ENCODE measurements at places on chromosomes 11 and 22.

GRCh38 chr11:19712281-19713195, at the start of gene NAV2:
TSS of gene NAV2 (plus strand) at chr11:19712837. CDS start at chr11:19713696, 859 bp downstream.
- DNase-seq: peak; percentile 69

DNA sequence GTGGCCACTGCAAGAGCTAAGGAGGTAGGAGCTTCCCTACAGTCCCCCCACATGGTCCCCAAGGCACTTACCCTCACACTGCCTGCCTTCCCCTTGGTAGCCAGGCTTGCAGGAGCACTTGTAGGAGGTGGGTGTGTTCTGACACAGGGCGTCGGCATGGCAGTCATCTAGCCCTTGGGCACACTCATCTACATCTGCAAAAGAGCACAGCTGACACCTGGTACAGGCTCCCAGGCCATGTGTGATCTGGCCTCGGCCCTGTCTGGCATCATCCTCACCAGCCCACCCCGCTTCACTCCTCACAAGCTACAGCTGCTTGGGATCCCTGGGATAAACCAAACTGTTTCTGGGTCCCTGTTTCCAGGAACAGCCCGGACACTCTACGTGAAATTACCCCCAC, 1.8 kb downstream of the SCUBE2 start:
- no peak for DNase-seq

GRCh38 chr11:67055812-67056211, 835 bp upstream of the RHOD start:
- peak; percentile 32 for DNase-seq

GRCh38 chr11:73191151-73191550, 26.9 kb upstream of the P2RY2 start:
- no peak for DNase-seq

DNA sequence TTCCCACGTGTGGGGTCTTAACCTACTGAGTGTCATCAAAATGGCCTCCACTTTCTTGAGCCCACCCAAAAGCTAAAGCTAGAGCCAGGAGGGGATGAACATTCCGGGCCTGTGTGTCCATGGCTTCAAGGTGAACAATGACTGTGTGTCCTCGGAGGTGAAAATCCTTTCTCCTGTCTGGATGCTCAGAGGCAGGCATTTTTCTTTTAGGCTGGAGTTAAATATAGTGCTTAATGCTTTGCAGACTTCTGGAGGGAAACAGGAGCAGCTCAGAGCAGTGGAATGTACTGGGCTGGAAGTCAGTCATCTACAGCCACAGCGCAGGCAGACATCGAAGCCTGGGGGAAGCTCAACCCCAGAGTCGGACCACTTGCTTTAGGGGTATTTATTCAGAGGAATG, 68.6 kb upstream of the TMEM45B start:
- no peak for DNase-seq

GRCh38 chr22:32378707-32379272, 21.1 kb downstream of the RFPL3 start:
- no peak for DNase-seq

DNA sequence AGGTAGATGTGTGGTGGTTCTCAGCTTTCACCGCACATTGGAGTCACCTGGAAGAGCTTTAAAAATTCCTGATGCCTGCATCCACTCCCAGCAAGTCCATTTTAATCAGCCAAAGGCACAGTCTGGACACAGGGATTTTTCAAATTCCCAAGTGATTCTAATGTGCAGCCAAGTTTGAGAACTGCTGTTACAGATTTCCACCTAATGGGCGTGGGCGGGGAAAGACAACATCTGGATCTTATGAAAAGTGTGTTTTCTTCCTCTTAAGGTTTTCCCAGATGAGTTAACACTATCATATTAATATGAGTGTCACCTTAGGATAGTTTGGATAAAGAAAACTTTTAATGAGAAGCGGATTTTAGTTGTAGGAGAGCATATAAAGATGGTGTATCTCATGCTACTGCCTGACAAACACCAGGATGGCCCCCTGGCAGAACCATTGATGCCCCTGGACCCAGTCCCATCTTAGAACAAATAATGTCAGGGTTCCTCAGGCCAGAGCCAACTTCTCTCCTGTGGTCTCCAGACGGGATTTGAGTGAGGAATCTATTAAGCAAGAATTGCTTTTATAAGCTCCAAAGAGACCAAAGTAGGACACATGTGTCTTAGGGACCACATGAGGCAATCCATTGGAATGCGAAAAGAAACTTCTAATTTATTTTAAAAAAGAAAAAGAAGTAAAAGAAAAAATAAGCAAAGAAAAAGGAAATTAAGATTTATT, 31.9 kb downstream of the POU2AF1 start:
- DNase-seq: no peak

DNA sequence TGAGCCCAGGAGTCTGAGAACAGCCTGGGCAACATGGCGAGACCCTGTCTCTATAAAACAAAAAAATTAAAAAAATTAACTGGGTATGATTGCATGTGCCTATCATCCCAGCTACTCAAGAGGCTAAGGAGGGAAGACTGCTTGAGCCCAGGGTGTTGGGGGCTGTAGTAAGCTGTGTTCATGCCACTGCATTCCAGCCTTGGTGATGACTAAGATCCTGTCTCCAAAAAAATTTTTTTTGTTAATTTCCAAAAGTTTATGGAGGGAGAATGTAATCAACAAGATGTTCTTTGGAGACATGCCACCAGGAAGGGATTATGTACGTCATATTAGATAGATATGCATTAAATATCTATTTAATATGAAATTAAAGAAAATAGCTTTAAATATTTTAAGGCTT, 267.5 kb downstream of the SBF2 start:
- no peak for DNase-seq

GRCh38 chr11:46296059-46296527, 18.6 kb downstream of the CREB3L1 start:
- DNase-seq: no peak

GRCh38 chr11:86660088-86660487, 12.3 kb downstream of the ME3 start:
- no peak for DNase-seq

- no peak for DNase-seq
Observed at GRCh38 chr11:19813158-19813879, 100.7 kb downstream of the NAV2 start.
